ENCODE measurements at places on chromosomes 5 and 9. TPM values are rescaled to one million over a fixed set of nuclear protein-coding genes. Genes with fewer than 3 reads are reported as not detected.

Gene SH3RF2
- 0.81 TPM for total RNA-seq

Gene SPATA6L
- 1.5 TPM for total RNA-seq

Gene GABRA6
- total RNA-seq, result not detected

Gene TMC1
- total RNA-seq, result 0.12 TPM

Gene NFX1
- total RNA-seq, result 44.5 TPM

Gene PCA3
- not detected for total RNA-seq

Gene LCN15
- not detected for total RNA-seq

Gene GNG10
- total RNA-seq, result 45.8 TPM

Gene C5orf52
- not detected for total RNA-seq

Gene LOX
- 13.0 TPM for total RNA-seq

Gene FYB1
- 2.6 TPM for total RNA-seq

Gene ADAMTS6
- 7.2 TPM for total RNA-seq

Gene ANKRD55
- not detected for total RNA-seq

Gene MRPS30
- 55.7 TPM for total RNA-seq

Gene PLGRKT
- total RNA-seq, result 11.0 TPM

Gene MSMP
- not detected for total RNA-seq

Gene PCDH12
- 3.1 TPM for total RNA-seq
